NK-92 treated with Interleukin-12 subunit alpha and Interleukin-12 subunit beta, amount 100 ng/mL, for 24 hours (cell line): ENCODE measurements at places on chromosomes 7 and 10.

GRCh38 chr10:13352519-13352918 is 4.4 kb upstream of the SEPHS1 start:
- DNase-seq, result no peak

GRCh38 chr10:8803992-8804391 is 749.5 kb downstream of the GATA3 start:
- no peak for DNase-seq

- DNase-seq, result no peak
Measured at GRCh38 chr7:26690135-26690805, 174.1 kb downstream of the SKAP2 start.

- no peak for DNase-seq
Measured at GRCh38 chr7:3378390-3379150, 77.5 kb downstream of the SDK1 start.
